ENCODE measurements at places on chromosomes 5 and 9.

DNA sequence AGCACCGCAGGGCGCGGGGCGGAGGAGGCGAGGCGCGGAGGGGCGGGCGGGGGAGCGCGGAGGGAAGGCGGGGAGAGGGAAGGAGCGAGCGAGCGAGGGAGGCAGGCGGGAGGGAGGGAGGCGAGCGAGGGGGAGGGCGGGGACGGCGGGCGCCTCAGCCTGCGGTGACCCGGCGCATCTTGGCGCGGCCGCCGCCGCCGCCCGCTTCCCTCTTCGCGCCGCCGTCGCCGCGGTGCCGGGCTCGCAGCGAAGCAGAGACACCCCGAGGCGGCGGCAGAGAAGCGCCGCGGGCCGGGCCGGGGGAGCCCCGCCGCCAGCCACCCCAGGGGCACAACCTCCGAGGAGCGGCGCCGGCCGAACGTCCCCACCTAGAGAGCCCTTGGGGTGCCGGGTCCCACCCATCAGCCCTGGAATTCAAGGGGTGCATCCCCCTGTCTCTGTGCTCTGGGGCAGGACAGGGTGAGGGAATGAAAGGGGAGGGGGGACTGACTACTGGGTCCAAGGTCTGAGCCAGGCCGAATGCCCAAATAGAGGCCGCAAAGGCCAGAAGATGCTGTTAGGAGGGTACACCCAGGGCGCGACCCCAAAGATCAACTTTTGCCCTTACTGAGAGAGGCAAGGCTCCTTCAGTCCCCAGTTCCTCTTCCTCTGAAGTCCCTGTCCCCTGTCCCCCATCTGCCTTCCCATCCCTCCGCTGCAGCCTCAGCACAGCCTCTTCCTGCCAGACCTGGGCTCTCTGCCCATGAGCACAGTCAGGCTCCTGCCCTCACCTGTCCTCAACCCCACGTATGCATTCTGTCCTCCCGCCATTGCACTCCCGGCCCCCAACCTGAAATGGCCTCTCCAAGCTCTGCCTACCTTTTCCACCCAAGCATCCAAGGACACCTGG is at the start of gene ADAMTS2:
Gene ADAMTS2 (minus strand): TSS at position 29 of the 889 bp plus-strand sequence. CDS start 133 bp downstream, outside the sequence.
- DNase-seq, result no peak

- DNase-seq, result no peak
Measured at GRCh38 chr5:167839065-167839464, 452.4 kb upstream of the WWC1 start.

DNA sequence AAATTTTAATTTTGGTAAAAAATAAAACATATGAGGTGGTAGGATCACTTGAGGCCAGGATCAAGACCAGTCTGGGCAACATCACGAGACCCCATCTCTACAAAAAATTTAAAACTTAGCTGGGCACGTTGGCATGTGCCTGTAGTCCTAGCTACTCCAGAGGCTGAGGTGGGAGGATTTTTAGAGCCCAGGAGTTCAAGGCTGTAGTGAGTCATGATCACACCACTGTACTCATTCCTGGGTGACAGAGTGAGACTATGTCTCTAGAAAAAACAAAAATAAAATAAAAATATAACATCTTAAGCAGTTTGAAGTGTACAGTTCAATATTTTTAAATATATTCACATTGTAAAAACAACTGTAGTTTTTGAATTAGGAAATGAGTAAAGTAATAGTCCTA is 108.3 kb downstream of the SMIM15 start:
- no peak for DNase-seq

DNA sequence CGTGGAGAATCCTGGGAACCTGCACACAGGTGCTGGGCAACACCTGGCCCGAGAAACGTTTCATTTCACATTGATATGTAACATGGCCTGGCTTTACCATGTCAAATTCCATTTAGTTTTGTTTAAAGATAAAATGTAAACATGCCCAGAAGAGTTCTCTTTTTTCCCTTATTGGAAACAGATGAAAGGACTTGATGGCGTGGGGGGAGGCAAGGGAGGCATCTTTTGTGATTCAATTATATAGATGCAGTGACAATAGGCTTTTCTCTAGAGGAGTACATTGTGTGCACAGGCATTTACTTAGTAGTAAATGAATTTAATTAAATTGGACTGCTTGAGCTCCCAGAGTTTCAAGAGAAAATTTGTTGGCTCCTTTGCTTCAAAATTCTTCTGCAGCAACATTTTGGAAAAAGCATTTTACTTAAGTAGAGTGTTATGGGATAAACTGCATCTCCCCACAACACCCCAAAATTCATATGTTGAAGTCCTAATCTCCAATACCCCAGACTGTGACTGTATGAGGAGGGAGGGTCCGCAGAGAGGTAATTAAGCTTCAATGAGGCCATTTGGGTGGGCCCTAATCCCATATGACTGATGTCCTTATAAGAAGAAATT is 254.3 kb upstream of the NFIL3 start:
- no peak for DNase-seq

- DNase-seq, result no peak
Measured at GRCh38 chr5:169876386-169876785, 103.9 kb downstream of the INSYN2B start.

GRCh38 chr5:122439645-122440044 is 127.6 kb downstream of the SNCAIP start:
- no peak for DNase-seq

- no peak for DNase-seq
Measured at GRCh38 chr5:41270423-41271251, 57.3 kb upstream of the C6 start.

DNA sequence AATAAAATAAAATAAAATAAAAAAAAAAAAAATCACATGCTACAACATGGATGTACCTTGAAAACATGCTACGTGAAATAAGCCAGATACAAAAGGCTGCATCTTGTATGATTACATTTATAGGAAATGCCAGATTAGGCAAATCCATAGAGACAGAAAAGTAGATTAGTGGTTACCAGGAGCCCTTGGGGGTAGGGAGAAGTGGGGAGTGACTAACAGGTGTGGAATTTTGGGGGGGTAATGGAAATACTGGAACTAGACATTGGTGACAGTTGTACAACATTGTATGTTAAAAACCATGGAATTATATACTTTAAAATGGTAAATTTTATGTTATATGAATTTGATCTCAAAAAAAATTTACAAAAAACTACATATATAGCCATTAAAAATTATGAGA is 47.3 kb downstream of the SLC1A1 start:
- no peak for DNase-seq

- no peak for DNase-seq
Measured at GRCh38 chr5:39415201-39415600, 9.6 kb downstream of the DAB2 start.

- DNase-seq, result no peak
Measured at GRCh38 chr5:80239680-80240367, 16.0 kb downstream of the SERINC5 start.

DNA sequence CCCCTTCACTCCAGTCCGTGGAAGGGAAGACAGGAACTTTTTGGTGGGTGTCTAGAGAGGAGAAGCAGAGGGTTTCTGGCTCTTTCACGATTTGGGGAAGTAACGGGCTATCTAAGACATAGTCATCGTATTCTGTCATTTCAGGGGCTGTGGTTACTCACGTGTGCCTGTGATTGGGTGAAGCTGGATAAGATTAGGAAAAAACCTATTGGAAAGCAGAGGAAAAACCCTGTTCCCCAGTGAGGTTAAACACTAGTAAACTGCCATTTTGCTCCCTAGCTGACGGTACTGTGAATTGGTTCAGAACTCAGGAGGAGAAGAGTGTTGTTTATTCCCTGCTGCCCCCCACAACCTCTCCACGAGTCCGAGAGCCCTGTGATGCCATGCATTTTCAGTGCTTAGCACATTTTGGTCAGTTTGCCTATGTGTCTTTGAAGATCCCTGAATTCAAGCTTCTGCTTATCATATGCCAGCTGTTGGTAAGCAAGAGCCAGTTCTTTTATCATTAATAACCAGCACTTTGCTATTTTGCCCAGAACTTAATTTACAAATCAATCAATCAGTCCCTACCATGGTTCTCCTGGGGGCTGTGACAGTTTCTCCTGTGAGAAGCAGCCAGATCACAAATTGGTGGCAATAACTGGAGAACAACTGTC is 45.1 kb upstream of the ROR2 start:
- DNase-seq, result no peak

DNA sequence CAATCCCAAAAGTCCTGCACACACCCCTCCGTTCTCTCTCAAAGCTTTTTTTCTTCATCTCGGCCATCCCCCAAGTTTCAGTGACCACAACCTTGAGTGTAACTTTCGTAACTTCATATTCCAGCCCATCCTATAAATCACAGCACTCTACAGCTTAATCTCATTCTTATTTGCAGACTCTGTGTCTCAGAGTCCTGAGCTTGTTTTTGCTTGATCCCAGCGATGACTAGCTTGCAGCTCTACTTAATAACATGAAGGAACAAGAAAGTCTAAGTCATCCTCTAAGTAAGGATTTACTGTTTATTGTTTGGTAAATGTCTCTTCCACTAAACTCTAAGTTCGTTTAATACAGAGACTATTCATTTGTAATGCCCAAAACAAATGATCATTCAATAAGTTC is 2.6 kb upstream of the SPDL1 start:
- DNase-seq, result no peak

DNA sequence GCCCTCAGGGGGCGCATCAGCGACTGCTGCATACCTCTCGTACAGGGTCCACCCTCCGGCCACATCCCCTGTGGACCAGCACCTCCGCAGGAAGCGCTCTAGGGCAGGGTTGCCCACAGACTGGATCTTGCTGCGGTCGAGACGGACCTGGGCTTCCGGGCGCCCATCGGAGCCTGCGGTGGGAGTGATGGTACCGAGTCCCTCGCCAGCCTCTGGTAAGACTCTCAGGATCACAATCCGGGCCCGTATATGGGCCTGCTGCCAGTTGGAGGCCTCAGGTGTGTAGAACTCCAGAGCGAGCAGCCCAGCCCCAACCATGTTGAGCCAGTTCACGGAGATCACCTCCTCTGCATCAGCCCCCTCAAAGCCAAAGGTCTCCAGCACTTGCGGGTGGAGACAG is 323.0 kb downstream of the ANXA1 start:
- DNase-seq, result no peak

DNA sequence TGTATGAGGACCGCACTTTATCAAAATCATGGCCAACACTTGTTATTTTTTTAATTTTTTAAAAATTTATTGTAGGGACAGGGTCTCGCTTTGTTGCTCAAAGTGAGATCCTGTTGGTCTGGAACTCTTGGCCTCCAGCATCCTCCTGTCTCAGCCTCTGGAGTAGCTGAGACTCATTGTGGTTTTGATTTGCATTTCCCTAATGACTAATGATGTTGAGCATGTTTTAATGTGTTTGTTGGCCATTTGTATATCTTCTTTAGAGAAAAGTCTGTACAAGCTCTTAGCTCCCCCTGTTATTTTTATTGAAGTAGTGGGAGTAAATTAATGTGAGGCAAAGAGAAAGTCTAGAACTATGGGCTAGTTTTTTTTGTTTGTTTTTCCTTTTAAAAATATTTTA is 1.6 kb upstream of the RPS6 start:
- DNase-seq, result no peak

DNA sequence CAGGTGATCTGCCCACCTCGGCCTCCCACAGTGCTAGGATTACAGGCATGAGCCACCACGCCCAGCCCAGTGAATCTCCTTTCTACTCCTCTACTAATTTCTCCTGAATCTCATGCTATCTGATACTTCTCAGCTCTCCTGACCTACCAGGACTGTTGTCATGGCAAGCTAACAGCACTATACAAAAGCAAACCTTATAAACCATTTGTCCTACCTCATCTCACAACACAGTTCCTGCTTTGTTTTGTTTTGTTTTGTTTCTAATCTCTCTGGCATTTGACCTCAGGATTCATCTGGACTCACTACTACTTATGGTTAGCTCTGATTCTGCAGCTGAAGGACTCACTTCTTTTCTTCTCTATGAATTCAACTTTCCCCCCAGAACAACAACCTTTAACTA is 734.8 kb downstream of the TLE1 start:
- no peak for DNase-seq

DNA sequence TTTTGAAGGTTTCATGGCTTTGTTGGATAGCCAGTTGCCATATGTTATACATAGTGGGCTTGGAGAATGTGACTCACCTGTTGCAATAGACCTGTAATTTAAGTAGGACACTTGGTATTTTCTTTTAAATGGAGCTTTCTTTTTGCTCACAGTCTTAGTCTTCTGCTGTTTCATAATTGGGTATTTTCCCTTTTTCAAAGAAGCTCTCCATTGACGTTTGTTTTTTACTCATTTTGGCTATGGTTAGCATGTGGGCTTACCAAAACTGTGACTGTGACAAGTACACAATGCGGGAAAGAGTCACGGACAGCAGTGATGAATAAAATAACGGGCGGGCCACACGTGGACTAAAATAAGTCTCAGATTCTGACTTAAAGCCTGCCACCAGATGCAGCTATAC is 23.2 kb upstream of the RNF20 start:
- DNase-seq, result no peak

GRCh38 chr9:128577206-128577605 is 24.8 kb downstream of the SPTAN1 start:
- no peak for DNase-seq

DNA sequence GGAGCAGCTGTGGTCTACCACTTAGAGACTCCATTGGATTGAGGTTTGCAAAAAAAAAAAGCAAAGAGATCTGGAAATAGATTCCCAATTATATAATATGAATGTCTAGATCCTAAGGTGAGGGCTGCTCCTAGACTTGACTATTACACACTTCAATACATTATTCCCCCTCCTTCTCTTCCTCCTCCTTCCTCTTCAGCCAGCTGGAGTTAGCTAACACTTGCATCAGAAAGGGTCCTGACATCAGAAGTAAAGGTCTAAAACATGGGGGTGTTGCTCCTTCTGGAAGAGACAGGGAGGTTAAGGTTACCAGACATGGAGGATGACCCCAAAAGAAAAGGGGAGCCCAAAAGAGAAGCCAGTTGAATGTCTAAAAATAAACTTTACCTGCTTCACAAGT is 12.9 kb upstream of the NR3C1 start:
- no peak for DNase-seq

DNA sequence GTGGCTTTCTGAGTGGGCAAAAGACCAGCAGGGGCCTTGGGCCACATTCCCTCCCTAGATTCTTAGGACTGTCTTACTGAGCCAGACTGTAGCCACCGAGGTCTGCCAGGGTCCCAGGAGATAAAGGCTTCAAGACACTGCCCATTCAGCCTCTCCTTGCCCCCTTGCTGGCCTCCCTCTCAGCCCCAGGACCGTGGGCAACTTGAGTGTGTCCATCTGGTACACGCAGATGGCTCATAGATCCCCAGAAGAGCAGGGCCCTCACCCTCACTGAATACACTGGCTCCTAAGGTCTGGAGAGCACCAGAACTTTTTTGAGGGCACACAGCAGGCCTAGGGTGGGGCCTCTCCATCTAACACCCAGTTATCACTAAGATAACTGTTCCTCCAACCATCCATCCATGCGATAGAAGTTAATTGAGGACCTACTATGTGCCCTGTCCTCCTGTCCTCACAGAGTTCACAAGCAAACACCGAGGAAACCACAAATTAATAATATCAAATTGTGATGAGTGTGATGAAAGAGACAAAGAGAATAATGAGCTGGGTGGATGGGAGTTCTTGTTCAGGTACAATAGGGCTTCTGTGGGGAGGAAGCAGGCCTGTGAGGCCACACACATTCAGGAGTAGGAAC is 4.9 kb upstream of the PDGFRB start:
- DNase-seq, result no peak

All from GM06990 (cell line).